ENCODE measurements at places on chromosomes 13 and 19.

- no peak for DNase-seq
Measured at GRCh38 chr19:33638167-33639034, 16.6 kb downstream of the CHST8 start.

DNA sequence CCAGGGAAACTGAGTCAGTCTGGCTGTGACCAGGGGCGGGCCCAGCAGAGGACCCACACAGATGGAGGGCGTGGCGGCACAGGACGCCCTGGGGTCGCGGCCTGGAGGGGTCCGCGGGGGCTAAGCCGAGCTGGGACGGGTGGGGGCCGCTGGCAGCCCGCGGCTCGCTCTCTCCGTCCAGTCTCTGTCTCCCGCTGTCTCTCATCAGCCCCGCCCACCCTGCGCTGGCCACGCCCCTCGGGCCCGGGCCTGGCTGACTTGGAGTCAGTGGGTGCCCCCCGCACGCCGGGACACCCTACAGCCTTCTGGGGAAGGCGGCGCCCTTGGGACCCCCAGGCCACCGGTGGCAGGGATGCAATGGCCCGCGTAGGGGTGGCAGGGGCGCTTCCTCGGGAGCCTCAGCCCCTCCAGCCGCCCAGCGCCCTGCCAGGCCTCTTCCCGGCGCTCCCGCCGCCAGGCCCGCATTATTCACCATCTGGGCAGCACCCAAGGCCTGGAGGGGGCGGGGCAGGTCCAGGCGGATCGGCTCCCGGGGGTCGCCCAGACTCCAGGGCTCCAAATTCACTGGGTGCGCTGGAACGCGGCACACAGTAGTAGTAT is at the start of gene TBXA2R:
Gene TBXA2R (minus strand): TSS at position 186 of the 600 bp plus-strand sequence. CDS start 6,241 bp downstream, outside the sequence.
- peak; percentile 26 for DNase-seq

GRCh38 chr13:28526876-28527275 is 31.9 kb upstream of the FLT1 start:
- DNase-seq = no peak

DNA sequence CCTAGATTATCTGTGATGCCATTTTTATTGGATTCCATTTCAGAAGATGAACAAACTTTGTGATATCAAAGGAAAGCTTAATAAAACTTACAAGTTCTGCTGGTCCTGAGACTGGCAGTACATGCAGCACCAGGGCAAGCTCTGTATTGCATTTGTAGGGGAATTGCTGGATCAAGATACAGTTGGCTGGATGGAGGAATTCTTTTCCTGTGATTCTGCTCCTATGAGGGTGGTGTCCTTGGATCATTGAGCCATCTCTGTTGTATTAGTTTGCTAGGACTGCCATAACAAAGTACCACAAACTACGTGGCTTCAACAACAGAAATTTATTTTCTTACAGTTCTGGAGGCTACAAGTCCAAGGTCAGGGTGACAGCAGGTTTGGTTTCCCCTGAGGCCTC is 33.9 kb upstream of the CSNK1A1L start:
- no peak for DNase-seq

- no peak for DNase-seq
Measured at GRCh38 chr13:50074843-50075242, 59.6 kb downstream of the KCNRG start.

- DNase-seq = no peak
Measured at GRCh38 chr19:13830114-13830740, 35.0 kb downstream of the ZSWIM4 start.

DNA sequence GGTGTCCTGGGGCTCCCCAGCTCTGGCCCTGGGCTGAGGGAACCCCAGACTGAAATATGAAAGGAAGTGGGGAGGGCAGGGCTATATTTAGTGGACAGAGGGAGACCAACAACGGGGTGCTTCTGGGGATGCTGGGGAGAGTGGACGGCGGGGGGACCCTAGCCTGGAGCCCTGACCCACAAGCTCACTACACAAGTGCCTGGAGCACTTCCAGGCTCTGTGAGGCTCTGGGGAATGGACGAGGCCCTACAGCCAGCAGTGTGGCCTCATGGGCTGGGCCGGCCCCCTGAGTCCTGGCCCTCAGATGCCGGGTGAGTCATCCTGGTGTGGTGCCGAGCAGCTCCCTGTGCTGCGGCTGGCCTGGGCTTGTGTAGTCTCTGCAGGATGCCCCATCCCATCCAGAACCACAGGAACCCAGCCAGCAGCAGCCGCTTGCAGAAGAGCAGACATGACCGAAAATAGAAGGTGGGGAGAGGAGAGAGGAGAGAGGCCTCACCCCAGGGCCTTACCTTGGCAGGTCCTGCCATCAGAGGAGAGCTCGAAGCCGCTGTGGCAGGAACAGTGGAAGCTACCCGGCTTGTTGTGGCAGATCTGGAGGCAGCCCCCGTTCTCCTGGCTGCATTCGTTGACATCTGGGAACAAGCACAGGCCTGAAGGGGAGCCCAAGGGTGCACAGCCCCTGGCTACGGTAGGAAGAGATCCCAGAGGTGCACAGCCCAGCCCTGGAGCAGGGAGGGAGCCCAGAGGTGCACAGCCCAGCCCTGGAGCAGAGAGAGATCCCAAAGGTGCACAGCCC is 26.1 kb downstream of the GAS6 start:
- DNase-seq = no peak

DNA sequence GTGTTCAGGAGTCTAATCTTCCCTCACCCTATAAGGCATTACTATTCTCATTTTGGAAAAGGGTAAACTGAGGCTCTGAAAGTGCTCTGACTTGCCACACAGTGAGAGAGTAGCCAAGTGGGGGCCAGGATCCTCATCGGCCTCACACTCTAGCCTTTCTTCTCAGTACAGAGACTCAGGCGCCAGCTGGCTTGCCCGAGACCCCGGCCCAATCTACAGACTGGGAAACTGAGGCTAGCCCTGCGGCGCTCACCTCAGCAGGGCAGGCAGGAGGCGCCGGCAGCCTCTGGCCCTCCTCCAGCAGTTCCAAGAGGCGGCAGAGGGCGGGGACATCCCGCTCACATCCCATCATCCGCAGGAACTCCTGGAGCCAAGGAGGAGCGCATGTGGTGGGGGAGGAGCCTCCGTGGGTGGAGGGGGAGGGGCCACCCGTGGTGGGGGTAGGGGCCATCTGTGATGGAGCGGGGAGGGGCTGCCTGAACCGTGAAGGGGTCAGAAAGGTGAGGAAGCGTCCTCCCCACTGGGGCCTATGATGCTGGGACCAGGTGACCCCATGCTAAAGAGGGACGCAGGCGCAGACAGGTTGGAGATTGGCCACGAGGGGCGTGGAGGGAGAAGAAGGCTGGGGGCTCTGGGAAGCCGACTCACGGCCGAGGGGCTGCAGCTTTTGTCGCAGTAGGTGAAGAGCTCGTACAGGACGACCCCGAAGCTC is 8.7 kb upstream of the INSL3 start:
- DNase-seq = no peak

DNA sequence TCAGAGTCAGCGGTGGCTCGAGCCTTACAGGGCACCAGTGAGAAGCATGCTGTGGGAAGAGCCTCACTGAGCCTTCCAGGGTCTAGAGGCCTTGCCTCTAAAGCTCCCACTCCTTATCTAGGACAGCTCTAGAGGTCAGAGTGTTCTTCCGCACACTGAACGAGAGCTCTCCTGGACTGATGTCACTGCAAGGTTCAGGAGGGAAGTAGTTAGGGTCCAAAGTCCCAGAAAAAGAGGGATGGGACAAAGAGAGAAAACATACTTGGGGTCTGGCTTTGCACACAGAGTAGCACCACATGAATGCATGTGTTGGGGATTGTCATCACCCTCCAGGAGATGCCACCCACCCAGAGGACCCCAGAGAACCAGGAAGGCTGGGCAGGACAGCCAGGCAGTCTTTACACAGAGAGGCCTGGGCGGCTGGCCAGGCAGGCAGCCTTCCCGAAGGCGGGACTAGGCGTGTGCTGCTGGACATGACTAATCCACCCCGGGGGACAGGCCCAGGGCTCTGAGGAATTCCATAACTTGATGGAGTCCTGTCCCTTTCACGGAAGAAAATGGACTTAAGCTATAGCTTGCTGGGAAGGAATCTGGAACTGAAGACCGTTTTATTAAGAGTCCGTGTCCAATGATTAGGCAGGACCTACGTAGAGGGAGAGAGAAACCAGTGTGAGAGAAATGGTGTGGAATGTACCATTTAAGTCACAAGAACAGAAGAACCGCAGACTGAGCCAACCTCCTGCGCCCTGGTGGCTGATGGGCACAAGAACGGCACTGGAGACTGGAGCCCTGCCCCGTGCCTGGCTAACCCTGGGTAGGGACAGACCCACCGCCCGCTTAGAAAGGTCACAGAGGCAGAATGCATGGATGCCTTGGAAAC is 16.6 kb upstream of the EPHX3 start:
- no peak for DNase-seq

DNA sequence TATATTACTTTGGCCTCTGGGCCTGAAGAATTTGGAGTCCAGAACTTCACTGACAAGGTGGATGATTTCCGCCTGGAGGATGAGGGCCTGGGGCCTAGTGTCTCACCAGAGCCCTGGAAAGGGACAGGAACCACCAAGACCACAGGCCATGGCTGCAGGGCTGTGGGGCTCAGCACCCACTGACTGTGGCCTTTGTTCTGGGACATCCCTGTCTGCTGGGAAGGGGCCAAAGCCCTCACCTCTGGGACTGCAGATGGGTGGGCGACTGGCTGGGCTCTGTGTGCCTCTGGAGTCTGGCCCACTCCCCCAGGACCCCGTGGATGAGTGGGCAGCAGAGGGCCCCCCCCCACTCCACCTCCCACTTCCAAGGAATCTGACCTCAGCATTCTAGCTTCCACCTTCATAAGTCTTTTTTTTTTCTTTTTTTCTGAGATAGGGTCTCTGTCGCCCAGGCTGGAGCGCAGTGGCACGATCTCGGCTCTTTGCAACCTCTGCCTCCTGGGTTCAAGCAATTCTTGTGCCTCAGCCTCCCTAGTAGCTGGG is 20.3 kb downstream of the CHST8 start:
- DNase-seq = no peak

GRCh38 chr19:56683116-56683515 is 11.6 kb upstream of the ZNF835 start:
- no peak for DNase-seq

Measured in activated T-helper 1 cell treated with anti-CD3 and anti-CD28 coated beads, Interleukin-12 subunit alpha, Interleukin-12 subunit beta, Interleukin-2, Interleukin-4 antibody, amounts not matched to agents 30 ng/mL and 10 ng/mL and 1 ng/mL, durations not matched to agents 14 hours and 24 hours and 36 hours (primary cell).